ENCODE measurements at places on chromosomes 5 and 9. TPM values are rescaled to one million over a fixed set of nuclear protein-coding genes. Genes with fewer than 3 reads are reported as not detected.

GRCh38 chr5:14890846-14891245 lies 19.3 kb upstream of the ANKH start:
- DNase-seq = no peak

GRCh38 chr5:43627028-43627427 lies 24.0 kb downstream of the NNT start:
- peak; percentile 73 for DNase-seq

- peak; percentile 78 for DNase-seq
Measured at GRCh38 chr9:96418920-96419690, 935 bp upstream of the ZNF367 start.

DNA sequence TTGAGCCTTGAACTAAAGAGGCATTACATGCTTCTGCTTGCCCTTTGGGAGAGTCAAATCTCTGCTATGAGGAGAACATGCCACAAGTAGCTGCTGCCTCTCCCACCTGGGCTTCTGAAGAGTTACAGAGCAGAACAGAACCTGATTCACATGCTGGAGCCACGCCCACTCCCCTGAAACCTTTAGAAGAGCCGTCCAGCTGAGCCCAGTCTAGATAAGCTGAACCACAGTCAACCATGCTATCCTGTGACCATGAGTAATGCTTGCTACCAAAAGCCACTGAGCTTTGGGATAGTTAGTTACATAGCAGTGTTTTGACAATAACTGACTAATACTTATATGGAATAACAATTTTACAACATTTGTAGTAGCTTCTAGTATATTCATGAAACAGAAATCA lies 111.0 kb upstream of the VCAN start:
- no peak for DNase-seq

GRCh38 chr9:12723409-12724028 lies 30.3 kb downstream of the TYRP1 start:
- peak; percentile 57 for DNase-seq

DNA sequence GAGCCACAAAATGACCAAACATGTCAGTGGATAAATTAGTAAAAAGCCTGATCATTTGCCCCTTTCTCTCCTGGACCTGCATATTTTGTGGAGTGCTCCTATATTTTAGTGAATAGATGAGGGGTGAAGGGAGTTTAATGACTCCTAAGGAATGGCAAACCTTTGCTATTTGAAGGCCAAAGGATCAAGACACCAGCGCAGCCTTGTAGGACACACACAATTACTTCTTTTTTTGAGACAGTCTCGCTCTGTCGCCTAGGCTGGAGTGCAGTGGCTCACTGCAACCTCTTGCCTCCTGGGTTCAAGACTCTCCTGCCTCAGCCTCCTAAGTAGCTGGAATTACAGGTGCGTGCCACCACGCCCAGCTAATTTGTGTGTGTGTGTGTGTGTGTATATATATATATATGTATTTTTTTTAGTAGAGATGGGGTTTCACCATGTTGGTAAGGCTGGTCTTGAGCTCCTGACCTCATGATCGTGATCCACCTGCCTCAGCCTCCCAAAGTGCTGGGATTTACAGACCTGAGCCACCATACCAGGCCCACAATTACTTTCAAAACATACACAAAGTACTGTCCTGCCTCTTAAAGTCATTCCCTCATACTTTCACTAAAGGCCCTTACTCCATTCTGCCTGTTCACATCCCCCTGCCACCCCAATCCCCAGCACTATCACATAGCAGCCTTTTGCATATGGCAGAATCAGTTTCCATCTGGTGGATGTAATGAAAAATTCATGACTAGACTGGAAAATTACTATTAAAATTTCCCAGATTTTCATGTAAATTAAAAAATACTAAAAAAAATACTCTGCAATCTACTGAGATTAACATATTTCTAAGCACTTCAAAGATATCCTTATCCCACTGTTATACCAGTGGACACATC lies 60.4 kb downstream of the CSNK1A1 start:
- DNase-seq = peak; percentile 28

DNA sequence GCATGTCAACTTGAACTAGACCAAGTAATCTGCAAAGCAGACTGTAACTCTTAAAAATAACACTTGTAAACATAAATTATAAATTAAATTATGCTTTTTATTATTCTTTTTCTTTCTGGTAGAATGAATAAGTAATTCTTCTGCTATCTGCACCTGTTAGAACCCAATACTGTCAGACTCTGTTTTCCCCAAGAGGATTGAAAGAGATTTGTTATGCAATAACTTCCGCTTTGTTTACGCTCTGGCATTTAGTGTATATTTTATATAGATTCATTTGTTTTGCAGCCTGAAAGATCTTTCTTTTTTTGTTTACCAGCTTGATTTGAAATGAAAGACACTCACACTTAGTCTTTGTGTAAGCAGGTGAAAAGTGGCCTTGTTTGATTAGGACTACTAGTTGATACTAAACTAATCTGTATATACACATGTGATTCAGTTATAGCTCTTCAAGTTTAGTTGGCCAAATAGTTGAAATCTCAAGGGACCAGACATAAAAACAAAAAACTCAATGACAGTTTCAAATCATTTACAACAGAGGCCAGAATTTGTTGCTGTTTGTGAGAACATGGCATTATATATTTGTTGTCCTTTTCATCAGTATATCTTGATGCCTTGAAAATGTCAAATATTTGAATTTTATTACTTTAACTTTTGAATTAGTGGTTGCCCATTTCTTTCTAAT lies 155.8 kb downstream of the PBX3 start:
- DNase-seq = no peak

- no peak for DNase-seq
Measured at GRCh38 chr9:121633119-121633714, 18.2 kb upstream of the DAB2IP start.

GRCh38 chr9:24351258-24351657 lies 194.4 kb downstream of the IZUMO3 start:
- DNase-seq = no peak

The CTXN3 gene
- polyA plus RNA-seq = not detected

The SHOC1 gene
- 0.09 TPM for polyA plus RNA-seq

The SPINK6 gene
- polyA plus RNA-seq = not detected

The IL17B gene
- polyA plus RNA-seq = 0.43 TPM

The GRM6 gene
- polyA plus RNA-seq = not detected

The ECM2 gene
- polyA plus RNA-seq = 2.4 TPM

Measured in GM23248 (cell line).